Upper lobe of right lung (tissue), 1 donor: ENCODE measurements at places on chromosomes 2 and 18. TPM values are rescaled to one million over a fixed set of nuclear protein-coding genes. Genes with fewer than 3 reads are reported as not detected.

RNU2-63P gene
- not detected for total RNA-seq

PPP1R7 gene
- 60.7 TPM for total RNA-seq

GRCh38 chr2:230954746-230955145 is 29.7 kb upstream of the GPR55 start:
- no peak for DNase-seq

ARHGAP15 gene
- total RNA-seq, result 19.2 TPM

DNA sequence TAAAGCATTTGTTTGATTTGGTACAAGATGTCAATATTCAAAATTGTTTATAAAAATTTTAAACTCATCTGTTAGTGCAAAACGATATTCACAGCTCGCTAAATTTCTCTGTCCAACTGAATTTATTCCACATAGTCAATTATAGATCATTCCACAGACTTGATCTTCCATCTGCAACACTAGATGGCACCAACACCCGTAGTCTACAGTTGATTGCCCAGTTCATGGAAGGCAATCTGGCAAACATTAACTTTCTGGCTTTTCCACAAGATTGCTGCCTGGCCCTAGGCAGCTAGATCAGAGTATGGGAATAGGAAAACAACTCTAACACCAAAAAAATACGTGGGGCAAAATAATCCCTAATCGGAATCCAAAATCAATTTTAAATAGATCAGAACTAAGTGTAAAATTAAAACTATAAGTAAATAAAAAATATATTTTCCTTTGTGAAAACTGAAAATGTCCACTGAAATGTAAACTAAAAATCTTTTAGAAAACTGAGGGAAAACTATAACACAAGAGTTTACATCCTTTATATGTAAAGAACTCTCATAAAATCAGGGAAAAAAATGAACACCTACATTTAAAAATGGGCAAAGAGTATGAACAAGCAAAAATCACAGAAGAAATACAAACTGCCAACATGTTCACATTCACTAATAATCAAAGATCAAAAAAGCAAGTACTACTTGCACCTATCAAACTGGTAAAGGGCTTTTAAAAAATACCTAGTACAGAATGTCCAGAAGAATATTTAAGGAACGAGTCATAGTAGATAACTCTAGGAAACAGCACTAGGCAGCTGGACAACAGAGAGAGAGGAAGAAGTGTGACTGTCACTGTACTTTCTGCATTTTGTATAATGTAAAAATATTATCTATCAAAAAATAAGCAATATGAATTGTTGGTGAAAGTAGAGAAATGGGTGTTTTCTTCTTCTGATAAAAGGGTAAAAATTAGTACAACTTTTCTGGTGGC is 35.0 kb downstream of the RTN4 start:
- no peak for DNase-seq

- DNase-seq, result no peak
Measured at GRCh38 chr2:222280795-222281194, 18.0 kb downstream of the PAX3 start.

DNA sequence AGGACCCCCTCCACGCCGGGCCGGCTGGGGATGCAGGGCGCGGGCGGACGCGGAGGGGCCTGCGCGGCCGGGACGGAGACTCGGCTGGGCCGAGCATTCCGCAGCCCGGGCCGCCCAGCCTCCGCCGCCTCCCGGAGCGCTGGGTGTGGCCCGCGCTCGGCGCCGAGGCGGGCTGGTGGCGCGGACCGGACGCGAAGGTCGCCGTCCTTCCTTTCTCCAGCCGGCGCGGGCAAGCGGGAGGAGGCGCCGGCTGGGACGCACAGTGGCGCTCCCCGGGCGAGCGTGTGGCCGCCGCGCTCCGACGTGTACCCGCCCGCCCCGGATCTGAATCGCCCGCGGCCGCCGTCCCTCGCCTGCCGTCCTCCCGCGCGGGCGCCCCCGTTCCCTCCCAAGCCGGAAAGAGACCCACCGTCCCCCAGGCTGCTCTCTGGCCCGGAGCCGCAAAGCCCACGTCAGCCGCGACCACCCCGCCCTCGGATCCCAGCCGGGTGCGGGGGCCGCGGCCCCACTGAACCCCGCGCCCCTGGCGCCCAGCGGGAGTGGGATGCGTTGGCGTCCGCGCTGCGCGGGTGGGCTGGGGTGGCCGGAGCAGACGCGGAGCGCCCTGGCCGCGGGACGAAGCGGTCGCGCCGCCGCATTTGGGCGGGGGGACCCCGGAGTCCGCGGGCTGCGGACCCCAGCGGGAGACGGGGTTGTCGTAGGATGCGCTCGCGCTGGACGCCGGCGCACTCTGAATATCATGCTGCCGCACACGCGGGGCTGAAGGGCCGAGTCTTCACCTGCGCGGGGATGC is 634 bp downstream of the SPATS2L start:
- DNase-seq, result peak; percentile 81

XPO1 gene
- 98.9 TPM for total RNA-seq

DNA sequence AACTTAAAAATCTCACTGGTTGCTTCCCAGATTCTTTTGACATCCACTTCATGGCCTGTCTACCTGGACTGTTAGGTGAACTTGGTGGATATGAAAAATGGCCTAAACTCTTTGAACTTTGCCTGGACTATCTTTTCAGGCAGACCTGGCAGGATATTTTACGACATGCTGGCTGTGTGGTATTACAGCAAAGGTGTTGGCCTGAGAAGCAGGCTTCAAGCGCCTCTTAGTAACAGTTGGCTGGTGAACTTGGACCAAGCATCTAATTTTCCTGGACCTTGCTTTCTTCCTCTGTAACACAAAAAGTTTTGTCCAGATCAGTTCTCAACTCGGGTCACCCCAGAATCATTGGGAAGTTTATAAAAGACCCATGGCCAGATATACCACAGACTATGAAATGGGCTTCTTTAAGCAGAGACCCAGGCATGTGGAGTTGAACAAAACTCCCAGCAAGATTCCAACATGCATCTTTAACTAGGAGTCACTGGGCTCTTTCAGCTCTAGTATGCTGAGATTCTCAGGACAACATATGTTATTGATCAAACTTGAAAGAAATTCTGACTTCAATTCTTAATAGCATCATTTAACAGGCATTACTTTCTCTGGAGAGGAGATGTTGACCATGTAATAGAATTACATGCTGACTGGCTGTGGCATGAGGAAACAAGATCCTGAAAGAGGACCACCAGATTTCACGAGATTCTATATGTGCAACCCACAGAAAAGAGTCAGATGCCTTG is 4.4 kb downstream of the LYPD1 start:
- no peak for DNase-seq

- DNase-seq, result no peak
Measured at GRCh38 chr18:63981719-63982118, 11.8 kb downstream of the SERPINB8 start.

CHRNG gene
- not detected for total RNA-seq

GRCh38 chr18:50911006-50911405 is 32.1 kb downstream of the ME2 start:
- DNase-seq, result no peak

- DNase-seq, result no peak
Measured at GRCh38 chr2:171852366-171852888, 41.6 kb downstream of the SLC25A12 start.

- no peak for DNase-seq
Measured at GRCh38 chr2:6412533-6413091, 453.1 kb downstream of the CMPK2 start.

DNA sequence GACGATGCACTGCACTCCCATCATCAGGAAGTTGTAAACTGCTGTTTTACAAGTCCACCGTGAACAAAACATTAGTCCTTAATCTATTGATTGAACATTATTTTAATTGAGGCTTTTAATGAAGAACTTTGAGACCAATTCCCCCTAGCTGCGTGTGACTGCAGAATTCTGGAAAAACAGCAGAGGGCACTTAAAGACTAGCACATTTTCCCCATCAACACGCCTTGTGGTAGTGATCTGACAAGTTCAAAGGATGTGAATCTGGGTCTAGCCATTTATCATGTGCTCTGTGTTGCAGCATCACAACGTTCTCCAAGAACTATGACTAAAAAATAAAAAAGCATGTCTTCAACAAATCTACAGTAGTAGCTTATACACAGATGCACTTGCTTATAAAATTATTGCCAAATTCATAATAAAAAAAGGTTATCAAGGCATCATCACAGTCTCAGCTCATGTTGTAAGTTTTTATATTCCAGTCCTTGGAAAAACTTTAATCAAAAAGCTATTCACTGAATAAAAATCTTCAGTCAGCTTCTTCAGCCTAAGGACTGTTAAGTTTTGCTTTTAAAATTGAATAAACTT is 35.8 kb downstream of the SKOR2 start:
- DNase-seq, result no peak

PLA2R1 gene
- 9.0 TPM for total RNA-seq

FBXO15 gene
- 0.81 TPM for total RNA-seq

C2orf80 gene
- total RNA-seq, result not detected

IL36RN gene
- total RNA-seq, result not detected

DNA sequence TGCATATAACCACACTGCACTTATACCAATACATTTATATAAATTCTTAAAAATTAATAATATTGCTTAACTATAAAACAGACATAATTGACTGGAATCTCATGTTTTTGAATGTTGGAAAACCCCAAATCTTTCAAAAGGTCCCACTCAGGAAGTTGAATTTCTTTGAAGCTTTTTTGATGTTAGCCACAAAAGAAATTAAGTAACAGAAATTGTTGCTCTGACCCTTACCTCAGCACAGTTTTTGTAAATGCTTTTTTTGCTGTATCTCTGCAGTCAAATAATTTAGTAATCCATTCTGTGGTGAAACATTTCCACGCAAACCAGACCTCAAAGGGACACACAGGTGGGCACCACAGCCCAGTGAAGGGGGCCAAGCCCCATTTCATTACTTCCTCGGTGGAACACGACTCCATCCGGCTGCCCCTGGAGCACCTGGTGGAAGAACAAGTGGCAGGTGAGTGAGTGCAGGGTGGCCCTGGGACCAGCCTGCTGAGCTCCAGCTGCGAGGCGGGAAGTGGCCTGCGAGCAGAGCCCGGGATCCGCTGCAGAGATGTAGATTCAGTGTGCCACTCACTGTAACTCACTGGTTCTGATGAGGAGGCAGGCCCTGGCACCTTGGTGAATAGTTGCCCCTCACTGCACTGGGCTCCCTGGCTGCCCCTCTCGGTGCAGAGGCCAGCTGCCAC is 8.4 kb downstream of the SCLY start:
- DNase-seq, result no peak

GRCh38 chr2:237631007-237631785 is 3.8 kb downstream of the LRRFIP1 start:
- DNase-seq, result peak; percentile 37

GRCh38 chr18:34077599-34077998 is 147.1 kb downstream of the NOL4 start:
- no peak for DNase-seq

C1GALT1C1L gene
- 0.35 TPM for total RNA-seq

- DNase-seq, result no peak
Measured at GRCh38 chr2:224272237-224272910, 129.5 kb downstream of the FAM124B start.

MYO1B gene
- 231 TPM for total RNA-seq

- DNase-seq, result no peak
Measured at GRCh38 chr2:133360190-133360589, 208.1 kb downstream of the NCKAP5 start.

DNA sequence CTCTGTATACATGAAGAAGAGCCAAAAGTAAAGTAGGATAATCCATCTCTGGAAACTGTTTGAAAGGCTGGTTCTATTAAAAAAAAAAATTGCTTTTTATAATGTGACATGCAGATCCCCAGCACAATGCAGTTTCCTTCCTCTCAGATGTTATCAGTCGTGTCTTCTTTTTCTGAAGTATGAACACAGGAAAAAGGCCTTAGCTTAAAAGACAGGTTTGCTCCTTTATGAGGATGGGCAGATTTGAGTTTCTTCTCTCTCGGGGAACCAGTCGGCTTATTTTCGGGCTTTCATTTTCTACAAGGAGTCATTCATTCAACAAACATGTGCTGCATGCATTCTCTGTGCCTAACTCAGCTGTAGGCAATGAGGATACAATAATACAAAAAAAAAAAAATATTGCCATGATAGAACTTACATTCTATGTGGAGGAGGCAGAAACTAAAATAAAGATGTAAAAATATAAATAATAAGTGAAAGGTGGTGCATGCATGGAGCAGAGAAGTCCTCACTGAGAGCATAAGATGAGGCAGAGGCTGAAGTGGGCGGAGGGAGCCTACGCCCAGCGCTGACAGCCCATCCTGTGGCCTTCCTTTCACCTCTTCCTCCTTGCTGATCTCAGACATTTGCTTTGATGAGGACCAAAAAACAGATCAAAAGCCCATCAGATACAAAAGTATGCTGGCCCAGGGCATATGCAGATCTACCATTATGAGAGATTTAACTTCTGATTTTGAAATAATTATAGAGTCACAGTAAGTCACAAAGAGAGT is at the start of gene CD226:
TSS of gene CD226 (minus strand) at position 513 of the 773 bp plus-strand sequence. CDS start at position 46, 467 bp downstream.
- DNase-seq, result no peak

GPAT2 gene
- total RNA-seq, result 3.2 TPM

- no peak for DNase-seq
Measured at GRCh38 chr2:200609028-200609614, 23.3 kb downstream of the AOX1 start.

DNA sequence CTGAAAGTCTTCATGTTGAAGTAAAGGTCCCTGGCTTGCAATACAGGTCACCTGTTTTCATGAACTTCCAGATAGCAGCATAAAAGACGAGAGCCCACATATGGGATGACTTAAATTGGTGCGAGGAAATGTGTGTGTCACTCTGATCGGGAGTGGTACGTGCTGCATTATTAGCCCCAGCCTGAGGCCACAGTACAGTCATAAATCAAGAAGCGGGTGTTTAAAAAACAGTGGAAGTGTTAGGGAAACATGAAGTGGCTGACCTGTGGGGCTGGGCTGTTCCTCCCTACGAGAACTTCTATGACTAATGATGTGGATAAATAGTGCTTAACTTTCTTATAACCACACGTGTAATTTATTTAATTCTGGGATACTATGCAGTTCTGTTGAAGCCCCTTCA is 24.4 kb downstream of the RDH14 start:
- no peak for DNase-seq

GRCh38 chr2:86764661-86765309 is 25.9 kb downstream of the CD8A start:
- DNase-seq, result no peak

RIOK3 gene
- total RNA-seq, result 63.7 TPM

RAD51AP2 gene
- total RNA-seq, result not detected

- no peak for DNase-seq
Measured at GRCh38 chr18:67926929-67927864, 410.7 kb upstream of the DSEL start.

SUMO1 gene
- 75.6 TPM for total RNA-seq
